Hematopoietic multipotent progenitor cell treated with erythropoietin and hydrocortisone succinate and interleukin-3 and kit ligand, for 8 days (in vitro differentiated cells): ENCODE measurements at places on chromosomes 2 and 18.
A peak's percentile ranks its signal among the peaks of the same experiment; 100 is the strongest.

DNA sequence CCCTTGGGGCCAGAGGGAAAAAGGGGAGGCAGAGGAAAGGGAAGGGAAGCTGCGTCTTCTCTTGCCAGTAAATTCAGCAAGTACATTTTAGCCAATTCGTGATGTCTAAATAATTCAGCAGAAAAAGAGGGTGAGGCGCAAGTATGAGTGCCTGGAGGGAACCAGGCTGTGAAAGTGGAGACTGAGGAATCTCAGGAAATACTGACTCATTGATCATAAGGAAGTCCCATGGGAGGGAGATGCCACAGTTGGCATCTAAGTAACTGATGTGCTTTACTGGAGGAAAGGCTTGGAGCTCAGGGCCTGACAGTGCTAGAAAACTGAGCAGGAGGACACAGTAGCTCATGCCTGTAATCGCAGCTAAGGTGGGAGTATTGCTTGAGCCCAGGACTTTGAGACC, 31.1 kb downstream of the KIF5C start:
- DNase-seq: no peak

DNA sequence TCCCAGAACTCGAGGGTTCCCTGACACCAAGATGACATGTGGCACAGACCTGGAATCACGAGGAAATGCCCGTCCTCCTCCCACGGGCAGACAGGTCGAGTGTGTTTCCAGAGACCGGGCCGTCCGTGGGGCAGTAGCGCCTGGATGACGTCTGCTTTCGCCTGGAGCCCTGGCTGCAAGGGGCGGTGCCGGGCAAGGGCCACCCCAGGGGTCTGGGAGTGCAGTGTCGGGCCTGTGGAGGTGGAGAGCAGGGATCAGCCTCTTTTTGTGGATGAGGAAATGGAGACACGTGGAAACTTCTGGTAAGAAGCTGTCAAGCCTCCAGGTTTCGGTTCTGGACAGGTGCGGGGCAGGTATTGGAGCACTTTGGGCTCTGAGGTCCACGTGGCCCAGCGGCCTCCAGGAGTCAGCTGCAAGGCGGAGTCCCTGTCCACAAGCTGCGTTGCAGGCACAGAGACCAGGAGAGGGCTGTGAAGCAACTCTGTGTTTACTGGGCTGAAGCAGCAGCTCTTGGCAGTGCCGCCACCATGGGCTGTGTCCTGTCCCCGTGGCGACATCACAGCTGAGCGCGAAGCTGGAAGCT, 25.6 kb downstream of the NFATC1 start:
- DNase-seq: no peak

GRCh38 chr2:147567136-147567535, 277.7 kb upstream of the ACVR2A start:
- DNase-seq: no peak

- DNase-seq: no peak
Observed at GRCh38 chr2:112760149-112760548, 4.3 kb downstream of the CKAP2L start.

DNA sequence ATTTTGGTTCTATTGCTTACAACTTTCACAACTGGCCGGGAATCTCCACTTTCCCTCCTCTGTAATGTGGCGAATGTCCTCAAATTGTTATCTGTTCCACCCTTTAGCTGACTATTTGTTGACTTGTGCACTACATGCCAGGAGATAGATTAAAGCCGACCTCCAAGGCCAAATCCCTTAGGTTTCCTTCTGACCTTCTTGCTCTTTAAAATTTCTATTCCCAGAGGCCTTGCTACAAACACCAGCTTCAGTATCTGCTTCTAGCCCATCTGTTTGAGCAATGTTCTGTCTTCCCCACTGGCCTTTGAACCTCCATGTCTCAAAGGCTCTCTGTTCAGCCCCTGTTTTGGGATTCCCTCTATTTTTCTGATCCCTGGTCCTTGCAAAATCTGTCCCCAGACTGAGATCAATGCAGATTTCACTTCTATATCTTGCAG, 426.2 kb downstream of the LRATD1 start:
- no peak for DNase-seq

- DNase-seq: no peak
Observed at GRCh38 chr18:63140997-63141777, 178.4 kb downstream of the BCL2 start.

GRCh38 chr2:127196998-127197397, 23.1 kb downstream of the CYP27C1 start:
- peak; percentile 15 for DNase-seq

DNA sequence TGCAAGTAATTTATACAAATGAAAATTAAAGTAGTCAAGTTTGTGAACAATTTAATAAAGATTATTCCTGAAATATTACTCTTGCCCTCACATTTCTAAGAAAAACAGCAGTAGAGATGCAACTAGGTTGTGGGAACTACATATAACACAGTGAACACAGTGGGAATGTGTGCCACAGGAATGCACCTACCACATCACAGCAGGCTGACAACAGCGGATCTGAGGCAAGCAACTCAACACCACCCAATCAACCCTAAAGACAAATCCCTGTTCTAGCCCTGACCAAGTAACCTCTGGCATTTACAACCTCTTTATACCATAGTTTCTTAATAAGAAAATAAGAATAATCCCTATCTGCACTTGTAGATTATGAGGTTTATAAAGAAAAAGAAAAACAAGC, 23.4 kb downstream of the MBOAT2 start:
- no peak for DNase-seq

GRCh38 chr2:222738809-222739208, 67.4 kb downstream of the MOGAT1 start:
- DNase-seq: peak; percentile 30

GRCh38 chr2:114076961-114077360, 187.1 kb downstream of the ACTR3 start:
- DNase-seq: no peak

- DNase-seq: peak; percentile 95
Observed at GRCh38 chr2:171513719-171514160, 8.5 kb upstream of the CYBRD1 start.
